ENCODE measurements at places on chromosomes 13 and 19.

- DNase-seq, result no peak
Measured at GRCh38 chr19:7654401-7654800, 14.4 kb upstream of the RETN start.

GRCh38 chr19:10238172-10238783, 7.1 kb upstream of the S1PR2 start:
- DNase-seq, result peak; percentile 64

DNA sequence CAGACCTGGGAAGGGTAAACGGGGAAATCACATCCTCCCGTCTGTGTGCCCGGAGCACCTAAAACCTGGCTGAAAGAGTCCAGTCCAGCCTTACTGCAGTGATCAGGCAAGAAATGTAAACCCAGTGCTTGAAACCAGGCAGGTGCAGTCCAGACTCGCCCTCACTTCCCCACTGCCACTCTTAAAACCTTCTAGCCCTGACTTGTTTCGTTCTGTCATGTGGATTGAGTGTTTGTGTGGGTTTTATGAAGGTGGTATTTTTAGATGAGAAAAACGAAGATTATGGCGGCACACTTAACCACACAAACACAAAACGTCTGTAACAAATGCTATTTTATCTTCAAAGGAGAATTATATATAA, 839 bp upstream of the CKAP2 start:
- no peak for DNase-seq

DNA sequence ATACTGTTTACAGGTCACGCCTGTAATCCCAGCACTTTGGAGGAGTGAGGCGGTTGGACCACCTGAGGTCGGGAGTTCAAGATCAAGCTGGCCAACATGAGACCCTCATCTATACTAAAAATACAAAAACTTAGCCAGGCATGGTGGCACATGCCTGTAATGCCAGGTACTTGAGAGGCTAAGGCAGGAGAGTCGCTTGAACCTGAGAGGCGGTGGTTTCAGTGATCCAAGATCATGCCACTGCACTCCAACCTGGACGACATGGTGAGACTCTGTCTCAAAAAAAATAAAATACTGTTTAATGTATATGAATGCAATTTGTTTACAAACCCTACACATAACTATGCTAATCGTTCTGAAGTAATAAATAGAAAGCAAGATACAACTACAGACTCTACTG, 102.4 kb downstream of the ZNF486 start:
- DNase-seq, result no peak

- DNase-seq, result no peak
Measured at GRCh38 chr19:47444388-47444821, 25.1 kb upstream of the MEIS3 start.

Data from suppressor macrophage (primary cell).